ENCODE measurements at places on chromosomes 3 and 15.

- no peak for DNase-seq
Observed at GRCh38 chr15:101439285-101439919, 50.1 kb downstream of the PCSK6 start.

- DNase-seq = no peak
Observed at GRCh38 chr3:57896691-57897090, 111.5 kb upstream of the FLNB start.

- no peak for DNase-seq
Observed at GRCh38 chr3:166114448-166114847, 277.2 kb upstream of the BCHE start.

DNA sequence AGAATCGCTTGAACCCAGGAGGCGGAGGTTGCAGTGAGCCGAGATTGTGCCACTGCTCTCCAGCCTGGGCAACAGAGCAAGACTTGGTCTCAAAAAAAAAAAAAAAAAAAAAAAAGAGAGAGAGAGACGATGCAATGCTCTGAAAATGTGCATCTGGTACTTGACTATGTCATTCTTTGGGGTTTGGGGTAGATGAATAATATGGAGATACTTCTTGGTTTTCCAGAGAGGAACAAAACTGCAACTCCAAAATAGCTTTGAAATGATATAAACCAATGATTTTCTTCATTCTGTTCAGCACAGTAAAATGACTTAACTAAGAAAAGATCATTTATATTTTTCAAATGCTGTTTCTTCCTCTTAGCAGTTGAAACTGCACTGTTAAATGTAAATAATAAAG is 158.9 kb downstream of the ISL2 start:
- DNase-seq = no peak

- DNase-seq = no peak
Observed at GRCh38 chr3:147921051-147921450, 511.9 kb downstream of the ZIC1 start.

- no peak for DNase-seq
Observed at GRCh38 chr15:40823572-40824343, 4.8 kb downstream of the PPP1R14D start.

DNA sequence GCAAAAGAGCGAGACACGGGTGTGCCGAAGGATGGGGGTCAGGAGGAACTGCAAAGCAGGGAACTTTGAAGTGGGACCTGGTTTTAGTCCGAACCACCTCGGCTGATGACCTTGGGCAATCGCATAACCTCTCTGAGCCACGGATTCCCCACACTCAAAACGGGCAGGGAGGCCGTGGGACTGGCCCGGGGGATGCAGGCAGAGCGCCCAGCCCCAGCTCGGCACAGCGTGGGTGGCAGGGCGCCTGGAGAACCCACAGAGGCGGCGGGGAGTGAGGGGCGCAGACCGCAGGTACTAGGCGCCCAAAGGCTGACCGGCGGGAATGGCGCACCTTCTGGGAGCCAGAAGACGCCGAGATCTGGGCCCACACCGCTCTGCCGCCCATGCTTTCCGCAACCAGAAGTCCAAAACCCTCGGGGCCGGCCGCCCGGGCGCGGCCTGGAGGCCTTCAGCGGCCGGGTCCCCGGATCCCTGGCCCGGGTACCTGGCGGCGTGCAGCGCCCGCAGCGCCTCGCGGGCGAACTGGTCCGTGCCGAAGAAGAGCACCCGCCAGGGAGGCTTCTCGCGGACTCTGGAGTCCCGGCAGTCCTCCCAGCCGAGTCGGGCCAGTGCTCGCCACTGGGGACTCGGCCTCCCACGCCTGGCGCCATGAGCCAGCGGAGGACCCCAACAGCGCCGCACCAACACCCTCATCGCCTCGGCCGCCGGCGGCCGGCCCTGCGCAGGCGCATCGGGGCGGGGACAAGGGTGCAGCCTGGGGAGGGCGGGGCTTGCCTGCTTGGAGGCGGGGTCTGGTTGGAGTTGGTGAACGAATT is at the start of gene MTFMT:
TSS of gene MTFMT (minus strand) at position 719 of the 815 bp plus-strand sequence. CDS start at position 693, 26 bp downstream.
- peak; percentile 86 for DNase-seq

DNA sequence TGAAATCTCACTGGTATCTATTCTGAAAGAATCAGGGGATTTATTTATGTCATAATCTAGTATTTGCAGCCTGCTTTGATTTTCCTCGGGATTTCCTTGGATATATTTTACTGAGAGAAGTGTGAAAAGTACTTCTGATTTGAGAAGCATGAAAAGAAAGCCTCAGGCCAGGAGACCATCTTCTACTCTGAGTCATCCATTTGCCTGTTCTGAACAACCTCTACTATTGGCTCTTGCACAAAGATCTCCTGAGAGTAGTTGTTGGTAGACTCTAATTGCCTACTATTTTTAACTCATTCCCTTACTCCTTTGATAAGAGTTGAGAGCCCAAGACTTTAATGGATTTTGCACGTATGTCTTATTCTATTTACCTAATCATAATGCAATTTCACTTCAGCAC is 318.9 kb downstream of the BCHE start:
- no peak for DNase-seq

GRCh38 chr3:144859161-144859560 is 887.5 kb downstream of the DIPK2A start:
- DNase-seq = no peak

DNA sequence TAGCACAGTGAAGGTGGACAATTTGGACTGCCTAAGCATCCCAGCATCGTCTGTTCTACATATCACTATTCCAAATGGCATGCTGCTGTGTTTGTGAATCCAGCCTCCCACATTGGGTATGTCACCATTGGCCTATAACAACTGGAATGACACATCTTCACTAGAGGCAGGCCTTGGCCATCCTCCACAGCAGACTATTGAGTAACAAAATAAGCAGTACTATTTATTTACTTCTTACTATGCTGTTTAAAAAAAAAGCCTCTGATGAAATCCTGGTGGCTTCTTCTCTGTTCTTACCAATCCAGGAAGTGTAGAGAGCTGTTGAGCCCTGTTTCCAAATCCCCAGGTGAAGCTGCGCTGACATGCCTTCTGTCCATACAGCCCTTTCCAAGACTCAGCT is 30.6 kb upstream of the CERS3 start:
- DNase-seq = no peak

GRCh38 chr15:57460208-57460816 is 84.0 kb downstream of the CGNL1 start:
- no peak for DNase-seq

- no peak for DNase-seq
Observed at GRCh38 chr15:74792227-74793016, 10.5 kb downstream of the CSK start.

DNA sequence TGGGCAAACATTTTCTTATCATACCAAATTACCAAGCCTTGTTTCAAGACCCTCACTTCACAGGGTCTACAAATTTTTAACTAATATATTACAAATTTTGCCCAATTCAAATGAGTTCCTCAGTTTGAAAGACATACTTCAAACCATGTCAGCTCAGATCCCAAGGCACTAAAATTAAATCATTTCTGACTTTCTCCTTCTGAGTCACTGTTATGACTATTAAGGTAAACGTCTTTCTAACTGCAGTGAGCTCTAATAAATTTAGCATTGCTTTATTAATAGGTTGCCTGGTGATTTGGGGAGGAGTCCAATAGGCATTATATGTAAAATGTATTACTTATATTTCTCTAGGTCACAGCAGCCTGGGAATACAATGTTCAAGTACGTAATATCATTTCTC is 158.2 kb upstream of the ARHGEF26 start:
- DNase-seq = no peak

DNA sequence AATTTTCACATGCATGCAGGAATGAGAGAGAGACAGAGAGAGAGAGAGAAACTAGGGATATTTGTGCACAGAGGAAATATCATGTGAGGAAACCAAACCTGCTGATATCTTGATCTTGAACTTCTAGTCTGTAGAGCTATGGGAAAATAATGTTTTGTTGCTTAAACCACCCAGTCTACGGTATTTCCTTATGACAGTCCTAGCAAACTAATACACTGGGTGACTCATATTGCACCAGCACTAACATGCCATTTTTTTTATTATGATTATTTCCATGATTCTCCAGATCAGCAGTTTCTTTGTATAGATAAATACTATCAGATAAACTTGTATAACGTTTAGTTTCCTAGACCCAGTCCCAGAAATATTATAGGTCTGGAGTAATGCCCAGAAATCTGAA is 1259.0 kb downstream of the ZPLD1 start:
- DNase-seq = no peak

DNA sequence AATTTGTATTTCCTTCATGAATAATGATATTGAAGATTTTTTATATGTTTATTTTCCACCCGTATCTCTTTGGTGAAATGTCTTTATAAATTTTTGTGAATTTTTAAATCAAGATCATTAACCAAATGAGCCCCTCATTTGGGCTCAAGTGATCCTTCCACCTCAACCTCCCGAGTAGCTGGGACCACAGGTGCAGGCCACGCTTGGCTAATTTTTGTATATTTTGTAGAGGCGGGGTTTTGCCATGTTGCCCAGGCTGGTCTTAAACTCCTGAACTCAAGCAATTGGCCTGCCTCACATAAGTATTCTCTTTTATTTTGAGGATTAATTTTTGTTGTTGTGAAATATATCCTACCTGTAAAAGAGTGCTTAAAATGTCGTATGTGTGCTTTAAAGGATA is 4.9 kb downstream of the BBS4 start:
- DNase-seq = no peak

GRCh38 chr3:186185194-186185787 is 76.4 kb upstream of the ETV5 start:
- peak; percentile 69 for DNase-seq

DNA sequence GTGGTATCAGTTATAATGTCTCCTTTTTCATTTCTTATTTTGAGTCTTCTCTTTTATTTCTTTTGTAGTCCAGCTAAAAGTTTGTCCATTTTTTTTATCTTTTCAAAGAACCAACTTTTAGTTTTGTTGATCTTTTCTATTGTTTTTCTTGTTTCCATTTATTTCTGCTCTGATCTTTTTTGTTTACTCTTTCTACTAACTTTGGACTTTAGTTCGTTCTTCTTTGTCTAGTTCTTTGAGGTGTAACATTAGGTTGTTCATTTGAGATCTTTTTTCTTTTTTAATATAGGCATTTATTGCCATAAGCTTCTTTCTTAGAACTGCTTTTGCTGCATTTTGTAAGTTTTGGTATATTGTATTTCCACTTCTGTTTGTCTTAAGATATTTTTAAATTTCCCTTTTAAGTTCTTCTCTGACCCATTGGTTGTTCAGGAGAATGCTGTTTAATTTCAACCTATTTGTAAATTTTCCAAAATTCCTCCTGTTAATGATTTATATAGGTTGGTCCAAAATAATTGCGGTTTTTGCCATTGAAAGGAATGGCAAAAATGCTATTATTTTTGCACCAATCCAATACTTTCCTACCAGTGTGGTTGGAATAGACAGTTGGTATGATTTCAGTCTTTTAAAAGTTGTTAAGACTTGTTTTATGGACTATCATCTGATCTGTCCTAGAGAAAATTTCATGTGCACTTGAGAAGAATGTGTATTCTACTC is 51.2 kb downstream of the KAT2B start:
- DNase-seq = no peak

- DNase-seq = peak; percentile 48
Observed at GRCh38 chr3:45226206-45226915, at the start of gene TMEM158. TSS of gene TMEM158 (minus strand) at chr3:45226287. CDS start at chr3:45226027, 260 bp downstream.

DNA sequence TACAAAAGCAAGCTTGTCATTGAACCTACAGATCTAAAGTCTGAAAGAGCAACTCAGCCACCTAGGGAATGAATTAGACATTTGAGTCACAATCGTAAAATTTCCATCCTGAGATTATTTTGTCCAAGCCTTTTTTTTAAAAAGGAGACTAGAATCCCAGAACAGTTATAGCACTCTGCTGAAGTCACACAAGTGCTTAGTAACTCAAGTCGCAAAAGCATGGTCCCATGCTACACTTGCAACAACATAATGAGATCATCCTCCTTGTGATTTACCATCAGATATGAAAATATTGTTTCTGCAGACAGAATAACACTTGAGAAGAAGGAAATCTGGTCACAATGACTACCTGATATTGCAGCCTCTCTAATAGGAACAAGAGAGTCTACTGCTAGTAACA is 106.7 kb downstream of the ZIC4 start:
- DNase-seq = no peak

GRCh38 chr3:150342896-150343467 is 65.1 kb upstream of the TSC22D2 start:
- DNase-seq = no peak

DNA sequence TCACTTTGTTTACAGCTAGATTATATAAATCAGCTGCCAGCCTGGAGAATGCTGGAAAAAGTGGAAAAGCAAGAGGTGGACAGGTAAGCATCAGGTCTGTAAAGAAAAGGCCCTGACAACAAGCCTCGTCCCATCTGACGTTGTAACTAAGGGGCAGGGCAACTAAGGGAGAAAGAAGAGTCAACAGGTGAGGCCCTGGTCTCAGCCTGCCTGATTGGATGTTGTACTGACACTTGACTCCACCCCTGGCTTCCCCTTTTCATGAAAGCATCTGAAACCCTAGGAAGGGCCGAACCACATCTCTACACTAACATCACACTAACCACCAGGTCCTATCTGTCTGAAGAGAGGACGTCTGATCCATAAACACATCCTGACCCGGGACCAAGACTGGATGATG is 357.6 kb upstream of the CFAP20DC start:
- DNase-seq = no peak

DNA sequence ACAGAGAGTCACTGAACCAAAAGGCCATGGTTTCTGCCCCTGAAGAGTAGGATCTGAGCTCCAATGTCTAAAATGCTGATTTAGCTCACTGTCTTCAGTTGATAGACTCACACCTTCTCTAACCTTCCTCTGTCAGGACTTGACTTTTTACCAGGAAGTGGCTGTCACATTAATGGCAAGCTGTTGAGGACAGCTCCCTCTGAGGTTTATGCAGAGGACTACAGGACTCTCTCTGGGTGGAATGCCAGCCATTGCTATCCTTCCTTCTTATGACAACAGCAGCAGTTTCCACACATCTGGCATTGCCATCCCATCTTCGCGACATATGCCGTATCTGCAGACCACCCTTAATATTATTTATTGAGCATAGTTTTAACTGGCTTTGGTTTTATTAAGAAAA is 103.8 kb upstream of the PRICKLE2 start:
- no peak for DNase-seq

DNA sequence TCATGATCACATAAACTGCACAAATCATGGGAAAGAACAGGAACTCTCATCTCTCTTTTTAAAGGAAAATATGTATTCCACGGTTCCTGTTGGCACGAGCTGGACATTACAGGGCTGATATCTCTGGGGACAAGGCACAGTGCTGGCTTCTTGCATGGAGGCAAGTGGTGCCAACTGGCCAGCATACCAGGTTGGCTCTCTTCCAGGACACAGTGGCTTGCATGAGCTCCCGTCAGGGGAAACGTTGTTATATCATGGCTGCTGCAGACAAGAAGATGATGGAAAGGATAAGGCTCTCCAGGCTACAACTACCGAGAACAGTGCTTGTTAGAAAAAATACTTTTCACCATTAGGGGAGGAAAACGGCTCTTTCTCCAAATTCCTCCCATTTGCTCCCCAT is 283.9 kb downstream of the RORA start:
- peak; percentile 75 for DNase-seq

- DNase-seq = no peak
Observed at GRCh38 chr3:15542614-15543013, 21.1 kb upstream of the COLQ start.

DNA sequence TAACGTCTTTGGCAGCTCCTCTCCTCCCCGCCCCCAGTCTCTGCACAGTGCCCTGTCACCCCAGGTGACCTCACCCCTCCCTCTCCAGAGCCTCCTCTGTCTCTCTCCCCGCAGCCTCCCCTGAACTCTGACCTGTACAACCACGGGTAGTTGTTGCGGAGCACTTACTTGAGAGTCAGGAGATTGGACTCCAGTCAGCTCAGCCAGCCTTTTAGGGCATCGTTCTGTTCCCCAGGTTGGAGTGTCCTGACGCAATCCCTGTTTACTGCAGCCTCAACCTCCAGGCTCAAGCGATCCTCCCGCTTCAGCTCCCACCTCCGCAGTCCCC is 177.7 kb downstream of the UACA start:
- no peak for DNase-seq

GRCh38 chr3:114942773-114943172 is 204.3 kb downstream of the ZBTB20 start:
- DNase-seq = no peak

All from globus pallidus (tissue), 1 donor.